Hematopoietic multipotent progenitor cell treated with erythropoietin and hydrocortisone succinate and interleukin-3 and kit ligand, for 17 days (in vitro differentiated cells): ENCODE measurements at places on chromosomes 6 and 20.

GRCh38 chr20:48398506-48399449, 429.0 kb downstream of the PREX1 start:
- no peak for DNase-seq

- no peak for DNase-seq
Measured at GRCh38 chr6:64580346-64580745, 944.7 kb downstream of the PHF3 start.

DNA sequence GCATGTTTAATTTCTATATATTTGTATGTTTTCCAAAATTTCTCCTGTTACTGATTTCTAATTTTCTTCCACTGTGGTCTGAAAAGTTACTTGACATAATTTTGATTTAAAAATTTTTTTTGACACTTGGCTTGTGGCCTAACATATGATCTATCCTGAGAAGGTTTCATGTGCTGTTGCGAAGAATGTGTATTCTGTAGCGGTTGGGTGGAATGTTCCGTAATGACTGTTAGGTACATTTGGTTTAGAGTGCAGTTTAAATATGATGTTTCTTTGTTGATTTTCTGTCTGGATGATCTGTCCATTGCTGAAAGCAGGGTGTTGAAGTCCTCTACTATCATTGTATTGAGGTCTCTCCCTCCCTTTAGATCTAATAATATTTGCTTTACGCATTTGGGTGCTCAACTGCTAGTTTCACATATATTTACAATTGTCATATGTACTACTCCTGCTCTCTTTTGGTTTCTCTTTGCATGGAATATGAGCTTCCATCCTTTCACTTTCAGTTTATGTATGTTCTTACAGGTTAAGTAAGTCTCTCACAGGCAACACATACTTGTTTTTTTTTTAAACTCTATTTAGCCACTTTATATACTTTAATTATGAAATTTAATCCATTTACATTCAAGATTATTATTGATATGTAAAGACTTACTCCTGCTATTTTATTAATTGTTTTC, 19.5 kb upstream of the EDN1 start:
- no peak for DNase-seq

- DNase-seq: no peak
Measured at GRCh38 chr20:39206899-39207564, 244.9 kb downstream of the DHX35 start.

DNA sequence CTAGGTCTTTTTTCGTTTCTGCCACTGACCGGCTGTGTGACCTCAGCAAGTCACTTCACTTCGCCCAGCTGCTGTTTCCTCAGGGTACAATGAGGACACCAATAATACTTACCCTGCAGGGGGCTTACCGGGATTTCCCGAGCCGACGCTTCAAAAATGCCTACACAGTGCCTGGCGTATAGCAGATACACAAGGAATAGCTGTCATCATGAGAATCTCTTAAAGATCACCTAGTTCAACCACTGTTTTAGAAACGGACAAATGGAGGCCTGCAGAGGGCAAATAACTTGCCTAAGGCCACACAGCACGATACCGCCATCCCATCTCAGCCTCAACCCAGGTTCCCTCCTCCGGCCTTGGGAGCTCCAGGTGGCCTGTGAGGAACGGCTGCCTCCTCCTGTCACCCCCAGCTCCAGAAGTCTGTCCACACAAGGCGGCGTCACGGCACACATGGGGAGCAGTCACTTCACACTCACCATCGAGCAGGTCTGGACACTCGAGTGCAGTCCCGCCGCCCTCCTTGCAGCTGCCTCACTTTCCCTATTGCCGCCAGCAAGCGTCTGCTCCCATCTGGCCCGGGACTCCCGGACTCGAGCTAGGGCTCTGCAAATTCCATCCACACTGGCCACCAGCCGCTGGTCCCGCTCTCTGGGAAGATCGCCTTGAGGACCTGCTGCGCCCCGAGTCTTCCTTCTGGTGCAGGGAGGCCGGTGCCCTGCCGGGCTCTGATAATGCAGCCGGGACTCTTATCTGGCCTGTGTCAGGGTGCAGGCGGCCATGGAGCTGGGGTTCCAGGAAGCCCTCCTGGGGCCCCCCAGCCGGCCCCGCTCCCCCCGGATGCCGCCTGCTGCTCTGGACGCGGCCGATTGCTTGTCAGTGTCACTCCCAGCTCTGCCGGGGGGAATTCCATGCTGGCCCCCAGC, at the start of gene RIPOR3:
RIPOR3 (minus strand) TSS at position 893 of the 923 bp plus-strand sequence; CDS start at position 479, 414 bp downstream.
- DNase-seq: peak; percentile 86

GRCh38 chr6:76275746-76276145, 203.3 kb upstream of the IMPG1 start:
- no peak for DNase-seq

GRCh38 chr20:2805689-2806350, 5.4 kb upstream of the CPXM1 start:
- DNase-seq: no peak

DNA sequence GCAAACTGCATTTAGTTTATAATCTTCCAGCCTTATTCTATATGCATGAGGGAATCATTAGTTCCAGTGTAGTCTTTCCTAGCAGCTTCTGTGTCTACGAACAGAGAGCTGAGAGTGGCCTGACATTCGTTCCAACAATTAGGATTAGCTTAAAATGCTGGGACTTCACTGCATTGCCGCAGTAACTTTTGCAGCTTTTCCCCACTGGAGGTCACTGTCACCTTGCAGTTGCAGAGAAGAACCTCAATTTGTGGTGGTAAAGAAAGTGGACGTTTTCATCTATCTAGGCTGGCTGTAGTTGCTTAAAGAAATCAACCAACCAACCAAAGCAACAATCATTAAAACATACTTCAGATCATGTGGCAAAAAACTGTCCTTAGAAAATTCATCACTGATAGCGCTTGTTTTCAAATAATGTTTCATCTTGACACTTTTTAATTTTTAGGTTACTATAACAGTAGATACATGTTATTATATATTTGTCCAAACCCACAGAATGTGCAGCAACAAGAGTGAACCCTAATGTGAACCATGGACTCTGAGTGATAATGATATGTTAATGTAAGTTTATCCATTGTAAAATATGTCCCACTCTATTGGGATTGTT, 12.2 kb downstream of the MYLK4 start:
- DNase-seq: peak; percentile 46

- DNase-seq: no peak
Measured at GRCh38 chr20:49319208-49319809, 41.5 kb upstream of the ZNFX1 start.

GRCh38 chr6:157682856-157683481, 140.1 kb upstream of the SNX9 start:
- DNase-seq: no peak

- DNase-seq: peak; percentile 98
Measured at GRCh38 chr20:31723319-31724078, 831 bp upstream of the BCL2L1 start.

GRCh38 chr6:148824291-148824690, 77.5 kb downstream of the UST start:
- no peak for DNase-seq

DNA sequence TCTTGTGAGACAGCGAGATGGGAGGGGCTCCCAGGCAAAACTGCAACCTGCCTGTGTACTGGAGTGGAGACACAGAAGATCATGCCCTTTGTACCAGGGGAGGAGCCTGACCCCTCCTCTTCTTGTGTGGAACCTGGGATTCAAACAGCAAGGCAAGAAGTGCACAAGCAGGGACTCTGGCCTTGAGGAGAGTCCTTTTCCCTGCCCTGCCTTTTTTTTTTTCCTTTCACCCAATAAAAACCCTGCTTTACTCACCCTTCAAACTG, 251.8 kb upstream of the OPRM1 start:
- no peak for DNase-seq

DNA sequence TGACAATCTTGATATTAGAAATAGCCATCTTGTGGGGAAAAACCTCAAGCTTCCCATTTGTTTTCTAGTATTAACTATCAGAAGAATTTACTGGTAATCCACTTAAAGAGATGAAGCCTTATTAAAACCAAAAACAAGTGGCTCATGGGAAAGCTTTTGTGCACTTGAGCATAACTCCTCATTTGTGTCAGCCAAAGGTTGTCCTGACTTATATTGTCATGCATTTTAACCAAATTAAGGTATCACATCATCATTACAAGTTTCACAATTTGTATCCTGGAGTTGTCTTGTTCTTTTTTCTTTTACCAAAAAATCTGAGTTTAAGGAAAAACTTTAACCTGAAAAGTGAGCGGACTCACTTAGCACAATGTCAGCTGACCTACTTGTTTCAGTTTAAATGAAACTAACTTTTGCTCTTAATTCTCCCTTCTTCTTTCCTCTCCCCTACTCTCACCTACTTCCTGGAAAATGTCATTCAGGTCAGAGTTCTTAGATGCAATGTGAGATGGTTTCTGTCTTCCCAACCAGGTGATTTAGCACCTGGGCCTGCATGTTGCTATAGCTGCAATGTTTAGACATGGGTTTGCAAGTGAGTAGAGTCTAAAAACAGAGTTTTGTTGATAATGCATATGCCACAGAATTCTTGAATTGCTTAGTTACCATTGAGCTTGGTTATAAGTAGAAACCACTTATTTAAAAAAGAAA, 82.8 kb downstream of the TNFAIP3 start:
- DNase-seq: no peak
